ENCODE measurements at places on chromosomes 13 and 19.

DNA sequence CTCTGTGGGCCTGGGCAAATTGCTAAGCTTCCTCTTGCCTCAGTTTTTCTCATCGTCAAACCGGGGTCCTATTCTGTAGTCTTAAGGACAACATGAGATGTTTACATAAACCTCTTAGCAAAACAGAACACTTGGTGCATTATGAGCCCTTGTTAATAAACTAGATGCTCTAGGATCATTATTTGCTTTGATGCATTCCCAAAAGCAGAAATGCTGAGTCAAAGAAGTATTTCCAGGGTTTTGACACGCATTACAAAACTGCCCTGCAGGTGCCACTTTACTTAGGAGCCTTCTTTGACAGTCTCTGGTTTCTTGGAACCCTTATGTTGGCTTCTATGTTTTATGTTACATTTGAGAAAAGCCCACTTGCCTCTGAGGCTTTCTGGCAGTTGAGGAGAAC is 12.1 kb downstream of the AKAP11 start:
- no peak for DNase-seq

- DNase-seq = no peak
Measured at GRCh38 chr19:472005-472858, 11.4 kb upstream of the SHC2 start.

GRCh38 chr13:100454876-100455275 is 133.7 kb downstream of the GGACT start:
- no peak for DNase-seq

DNA sequence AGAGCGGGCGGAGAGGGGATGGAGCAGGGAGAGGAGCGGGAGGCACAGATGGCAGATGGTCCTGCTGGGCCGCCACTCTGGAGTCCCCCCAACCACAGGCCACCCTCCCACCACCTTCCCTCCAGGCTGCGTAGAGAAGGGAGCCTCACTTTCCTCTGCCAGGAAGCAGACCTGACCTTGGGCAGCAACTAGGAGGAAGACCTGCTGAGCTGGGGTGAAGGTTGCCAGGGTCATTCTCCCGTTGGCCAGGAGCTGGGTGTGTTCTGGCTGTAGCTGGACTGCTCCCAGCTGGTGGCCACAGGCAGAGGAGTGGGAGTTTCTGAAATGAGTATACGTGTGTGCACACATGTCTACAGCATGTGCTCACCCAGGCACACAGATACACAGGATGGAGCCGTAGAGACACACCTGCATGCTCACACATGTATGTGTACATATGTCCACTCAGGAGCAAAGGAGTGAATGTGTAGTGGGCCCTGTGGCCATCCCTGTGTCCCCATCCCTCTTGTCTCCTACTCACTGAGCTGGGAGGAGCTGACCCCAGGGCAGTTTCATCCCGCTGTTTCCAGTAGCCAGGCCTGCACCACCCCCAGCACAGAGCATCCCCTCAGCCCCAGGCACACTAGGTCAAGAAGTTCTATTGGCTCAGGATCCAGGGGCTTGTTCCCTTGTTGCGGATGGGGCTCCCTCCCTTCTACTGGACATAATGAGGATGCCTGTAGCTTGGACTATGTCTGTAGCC is 53.0 kb downstream of the CHST8 start:
- DNase-seq = no peak

DNA sequence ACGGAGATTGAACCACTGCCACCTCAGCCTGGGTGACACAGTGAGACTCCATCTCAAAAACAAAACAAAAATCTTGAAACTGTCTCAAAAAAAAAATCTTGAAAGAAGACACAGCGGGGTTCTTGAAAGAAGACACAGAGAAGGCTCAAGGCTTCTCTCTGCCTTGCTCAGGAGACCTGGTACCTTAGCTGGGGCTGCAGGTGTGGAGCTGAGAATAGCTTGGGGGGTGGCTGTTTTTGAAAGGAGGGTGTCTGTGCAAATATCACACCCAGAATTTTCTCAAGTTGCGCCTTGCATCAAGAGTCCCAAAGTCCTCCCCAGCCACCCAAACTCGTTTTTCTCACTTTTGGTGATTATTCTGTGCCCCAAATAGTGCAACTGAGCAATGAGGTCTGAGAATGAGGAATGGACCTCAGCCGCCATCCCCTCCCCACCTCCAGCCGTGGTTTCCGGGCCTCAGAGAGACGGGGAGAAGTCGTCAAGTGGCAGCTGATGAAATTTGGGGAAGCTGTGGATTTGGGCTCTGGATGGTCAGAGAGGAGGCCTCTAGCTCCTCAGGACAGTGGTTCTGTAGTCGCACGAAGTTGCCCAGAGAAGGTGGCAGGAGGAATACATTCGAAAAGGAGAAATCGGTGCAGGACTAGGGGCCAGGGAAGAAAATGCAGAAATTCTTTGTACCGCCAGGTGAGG is 8.8 kb downstream of the S1PR2 start:
- no peak for DNase-seq

- no peak for DNase-seq
Measured at GRCh38 chr19:3483226-3483628, at the start of gene SMIM44. SMIM44 (minus strand) TSS chr19:3483441; CDS start chr19:3483403, 38 bp downstream.

- no peak for DNase-seq
Measured at GRCh38 chr13:80033951-80034350, 307.0 kb downstream of the SPRY2 start.

- no peak for DNase-seq
Measured at GRCh38 chr19:10916602-10917001, 11.8 kb downstream of the YIPF2 start.

DNA sequence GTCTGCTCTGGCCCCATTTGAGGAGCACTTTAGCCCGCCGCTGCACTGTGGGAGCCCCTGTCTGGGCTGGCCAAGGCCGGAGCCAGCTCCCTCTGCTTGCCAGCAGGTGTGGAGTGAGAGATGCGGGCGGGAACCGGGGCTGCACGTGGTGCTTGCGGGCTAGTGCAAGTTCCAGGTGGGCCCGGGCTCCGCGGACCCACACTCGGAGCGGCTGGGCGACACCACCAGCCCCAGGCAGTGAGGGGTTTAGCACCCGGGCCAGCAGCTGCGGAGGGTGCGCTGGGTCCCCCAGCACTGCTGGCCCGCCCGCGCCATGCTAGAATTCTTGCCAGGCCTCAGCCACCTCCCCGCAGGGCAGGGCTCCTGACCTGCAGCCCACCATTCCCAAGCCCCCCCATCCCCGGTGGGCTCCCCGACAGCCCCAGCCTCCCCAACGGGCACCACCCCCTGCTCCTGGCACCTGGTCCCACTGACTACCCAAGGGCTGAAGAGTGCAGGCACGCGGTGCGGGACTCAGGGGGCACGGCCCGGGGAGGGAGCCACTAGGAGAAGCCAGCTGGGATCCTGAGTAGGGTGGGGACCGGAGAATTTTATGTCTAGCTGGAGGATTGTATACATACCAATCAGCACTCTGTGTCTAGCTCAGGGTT is 19.1 kb downstream of the COMMD6 start:
- DNase-seq = no peak

GRCh38 chr13:102597029-102597961 is 509 bp downstream of the TPP2 start:
- DNase-seq = peak; percentile 24

DNA sequence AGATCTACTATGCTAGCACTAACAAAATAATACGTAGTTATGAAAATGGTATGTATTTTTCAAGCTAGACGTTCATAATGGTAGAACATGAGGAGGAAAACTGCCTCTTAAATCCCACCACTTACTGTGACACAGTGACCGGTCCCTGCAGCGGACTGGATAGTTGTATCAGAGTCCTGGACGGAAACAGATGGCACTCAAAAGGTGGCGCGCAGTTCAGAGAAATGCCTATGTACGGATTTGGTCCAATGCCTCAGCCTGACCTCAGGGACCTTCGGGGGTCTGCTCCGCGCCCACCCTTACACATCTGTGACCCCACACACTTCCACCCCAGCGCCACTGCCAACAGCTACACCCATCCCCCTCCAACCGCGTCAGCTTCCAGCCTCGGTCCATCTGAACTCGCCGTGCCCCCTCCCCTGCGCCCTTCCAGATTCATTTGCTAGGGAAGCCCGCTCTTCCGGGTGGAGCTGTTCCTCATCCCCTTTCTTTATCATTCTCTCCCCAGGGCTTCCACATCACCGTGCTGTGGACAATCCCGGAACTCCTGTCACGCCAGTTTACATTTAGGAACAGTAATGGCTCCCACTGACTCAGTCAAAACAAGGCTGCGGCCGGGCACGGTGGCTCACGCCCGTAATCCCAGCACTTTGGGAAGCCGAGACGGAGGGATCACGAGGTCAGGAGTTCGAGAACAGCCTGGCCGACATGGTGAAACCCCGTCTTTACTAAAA is 792 bp upstream of the LENG8 start:
- peak; percentile 52 for DNase-seq

DNA sequence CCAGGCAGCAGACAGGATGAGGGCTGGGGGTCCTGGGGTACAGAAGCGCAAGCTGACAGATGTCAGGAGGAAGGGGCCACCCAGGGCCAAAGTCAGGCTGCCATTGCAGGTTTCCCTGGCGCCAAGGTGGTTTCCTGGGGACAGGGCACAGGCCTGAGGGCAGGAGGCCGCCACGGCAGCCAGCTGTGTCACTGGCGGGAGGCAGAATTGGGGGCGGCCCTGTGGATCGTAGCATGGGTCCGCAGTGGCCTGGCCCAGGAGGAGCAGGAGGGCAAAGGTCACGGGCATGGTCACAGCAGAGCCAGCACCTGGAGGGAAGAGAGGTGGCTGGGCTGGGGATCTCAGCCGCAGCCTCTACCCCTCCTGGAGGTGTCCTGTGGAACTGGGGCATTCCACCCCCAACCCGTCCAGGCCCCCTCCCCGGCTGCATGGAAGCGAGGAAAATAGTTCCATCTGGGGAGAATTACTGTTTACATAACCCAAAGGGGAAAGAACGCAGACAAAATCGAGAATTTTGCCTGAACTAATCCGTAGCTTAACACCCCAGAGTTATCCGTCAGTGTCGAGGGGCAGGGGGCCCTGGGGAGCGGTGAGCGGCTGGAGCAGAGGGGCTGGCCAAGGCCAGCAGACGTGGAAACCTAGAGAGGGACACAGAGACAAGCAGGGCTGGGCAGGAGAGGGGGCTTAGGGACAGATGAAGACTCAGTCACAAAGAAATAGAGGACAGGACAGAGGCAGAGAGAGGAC is 1.9 kb downstream of the NTN5 start:
- DNase-seq = no peak

- no peak for DNase-seq
Measured at GRCh38 chr13:79374578-79374977, 31.5 kb downstream of the RBM26 start.

DNA sequence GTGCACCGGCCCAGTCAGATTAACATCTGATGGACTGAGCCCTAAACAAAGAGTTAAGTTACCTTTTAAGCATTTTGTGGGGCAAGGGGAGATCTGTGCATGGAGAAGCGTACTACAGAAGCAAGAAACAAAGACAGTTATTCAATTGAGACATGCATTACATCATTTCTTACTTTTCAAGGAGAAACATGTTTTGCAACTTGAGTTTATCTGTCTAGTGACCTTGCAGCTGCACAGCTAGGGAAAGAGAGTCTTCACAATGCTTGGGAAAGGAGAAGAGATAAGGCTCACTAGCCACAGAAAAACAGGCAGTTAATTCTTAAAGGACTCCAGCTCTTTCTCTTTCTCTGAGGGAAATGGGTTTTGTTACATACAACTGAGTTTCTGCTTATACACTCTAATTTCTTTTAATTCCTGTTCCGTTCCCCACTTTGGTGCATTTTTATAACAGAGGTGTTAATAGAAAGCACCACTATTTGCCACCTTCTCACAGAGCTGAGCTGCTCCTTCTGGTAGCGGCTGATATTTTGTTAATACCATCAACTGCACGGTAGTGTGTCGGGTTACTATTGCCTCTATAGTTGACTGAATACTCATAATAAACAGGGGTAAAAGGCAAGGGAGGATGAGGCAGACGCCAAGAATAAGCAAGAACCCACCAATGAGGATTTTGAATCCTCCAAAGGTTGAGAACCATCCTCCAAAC is 55.9 kb downstream of the ZNF431 start:
- no peak for DNase-seq

- no peak for DNase-seq
Measured at GRCh38 chr13:56752636-56753035, 388.1 kb upstream of the PRR20A start.

- no peak for DNase-seq
Measured at GRCh38 chr13:51793570-51794271, 10.2 kb downstream of the DHRS12 start.

GRCh38 chr13:82947683-82948082 is 934.6 kb downstream of the SLITRK1 start:
- no peak for DNase-seq

- DNase-seq = peak; percentile 30
Measured at GRCh38 chr13:33263484-33263883, 22.1 kb downstream of the STARD13 start.

DNA sequence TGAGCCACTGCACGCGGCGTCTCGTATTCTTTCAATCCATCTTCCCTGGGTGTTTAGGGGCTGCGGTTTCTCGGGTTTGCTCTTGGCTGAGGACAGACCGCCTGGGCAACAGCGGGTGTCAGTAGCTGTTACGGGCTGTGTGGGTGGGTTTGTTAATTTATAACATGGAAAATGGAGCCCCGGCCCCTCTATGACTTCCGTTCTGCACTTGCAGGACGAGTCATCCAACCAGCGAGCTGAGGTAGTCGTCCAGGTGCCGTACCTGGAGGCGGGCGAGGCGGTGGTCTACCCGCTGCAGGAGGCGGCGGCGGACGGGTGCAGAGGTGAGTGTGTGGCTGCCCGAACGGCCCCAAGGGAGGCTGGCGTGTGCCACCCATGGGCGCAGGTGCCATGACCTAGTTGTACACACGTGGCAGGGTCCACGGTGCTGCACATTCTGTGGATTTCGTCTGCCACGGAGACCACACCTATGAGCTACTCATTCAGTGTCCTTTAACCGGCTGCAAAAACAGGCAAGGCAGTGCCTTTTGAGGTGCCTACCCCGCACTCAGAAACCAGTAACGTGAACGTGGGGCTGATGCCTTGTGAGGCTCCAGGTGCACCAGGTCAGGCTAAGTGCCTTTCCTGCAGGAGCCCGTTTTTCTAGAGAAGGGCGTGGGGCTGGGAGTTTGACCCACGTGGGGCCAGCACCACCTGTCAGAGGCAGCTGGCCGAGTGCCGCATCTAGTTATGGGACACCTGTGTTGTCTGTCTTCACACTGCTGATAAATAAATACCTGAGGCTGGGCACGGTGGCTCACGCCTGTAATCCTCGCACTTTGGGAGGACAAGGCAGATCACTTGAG is 10.9 kb downstream of the POLR2E start:
- DNase-seq = no peak

DNA sequence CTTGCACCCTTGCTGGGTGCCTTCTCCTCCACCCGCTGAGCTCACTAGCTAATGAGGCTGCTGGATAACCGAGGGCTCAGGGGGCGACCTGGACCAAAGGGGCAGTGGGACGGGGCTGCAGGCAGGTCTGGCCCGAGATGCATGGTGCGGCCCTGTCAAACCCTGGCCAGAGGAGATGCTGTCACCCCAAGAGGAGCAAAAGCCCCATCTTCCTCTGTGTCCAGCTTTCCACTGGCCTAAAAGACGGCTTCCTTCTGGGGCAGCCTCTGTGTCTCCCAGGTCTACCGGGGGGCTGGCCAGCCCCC is 261.8 kb downstream of the TBC1D4 start:
- DNase-seq = no peak

All from midbrain (tissue), 1 donor.